ENCODE measurements at places on chromosomes 12 and 14.

GRCh38 chr12:120200364-120200800, 529 bp downstream of the RPLP0 start:
- no peak for DNase-seq

DNA sequence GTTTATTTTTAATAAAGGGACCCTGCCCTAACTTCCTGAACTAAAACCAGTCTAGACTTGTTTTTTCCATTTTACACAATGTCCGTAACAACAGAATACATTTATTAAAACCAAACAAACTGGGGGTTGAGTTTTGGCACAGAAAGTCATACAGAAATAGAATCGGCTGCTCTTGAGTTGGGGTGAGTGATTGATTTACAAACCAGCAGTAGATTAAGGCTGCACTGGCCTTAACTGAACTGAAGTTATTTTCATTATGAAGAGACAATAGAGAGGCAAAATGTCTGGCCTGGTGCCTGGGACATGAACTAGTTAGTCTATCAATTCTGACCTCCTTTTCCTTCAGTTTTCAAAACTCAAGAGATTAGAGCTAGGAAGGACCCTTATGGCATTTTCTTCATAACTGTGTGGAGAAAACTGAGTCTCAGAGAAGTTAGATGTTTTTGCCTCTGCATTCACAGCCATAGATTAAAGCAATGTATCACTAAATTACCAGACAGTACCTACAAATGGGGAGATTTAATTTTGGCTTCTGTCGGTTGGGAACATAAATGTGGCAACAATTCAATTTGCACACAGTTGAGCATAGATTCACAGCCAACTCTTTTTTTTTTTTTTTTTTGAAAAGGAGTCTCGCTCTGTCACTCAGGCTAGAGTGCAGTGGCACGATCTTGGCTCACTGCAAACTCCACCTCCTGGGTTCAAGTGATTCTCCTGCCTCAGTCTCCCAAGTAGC, 19.8 kb upstream of the MGP start:
- no peak for DNase-seq

- DNase-seq = no peak
Measured at GRCh38 chr12:90058704-90059103, 350.1 kb upstream of the ATP2B1 start.

DNA sequence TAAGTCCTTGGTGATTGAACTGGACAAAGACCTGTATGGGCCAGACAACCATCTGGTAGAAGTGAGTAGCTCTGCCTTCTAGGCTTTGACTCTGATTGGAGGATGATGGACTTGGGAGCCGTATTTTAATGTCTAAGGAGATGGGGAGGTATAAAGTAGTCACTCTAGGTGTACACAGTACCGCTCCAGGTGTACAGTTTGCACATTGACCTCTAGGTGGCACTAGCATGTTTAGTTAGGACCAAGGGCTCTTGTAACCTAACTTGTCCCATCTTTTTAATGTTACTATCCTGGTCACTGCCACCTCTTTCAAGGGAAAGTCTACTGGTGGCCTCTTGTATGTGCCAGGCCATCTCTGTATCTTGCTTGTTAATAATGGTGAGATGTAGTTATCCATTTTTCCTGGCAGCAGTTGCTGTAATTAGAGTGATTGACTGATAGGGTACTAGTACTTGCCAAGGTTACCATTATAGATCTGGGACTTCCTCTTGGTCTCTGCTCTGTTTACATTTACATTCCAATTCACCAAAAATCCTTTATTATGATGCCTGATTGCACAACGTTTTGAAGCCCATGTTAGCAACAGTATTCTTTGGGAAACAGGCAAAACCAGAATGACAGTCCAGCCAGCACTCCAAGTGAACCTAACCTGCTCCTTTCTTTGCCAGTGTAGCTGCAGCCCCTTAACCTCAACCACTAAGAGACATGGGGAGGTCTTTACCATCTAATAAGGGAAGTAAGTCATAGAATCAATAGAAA, 3.6 kb downstream of the SMARCD1 start:
- peak; percentile 69 for DNase-seq

GRCh38 chr12:122350141-122350848, 72.2 kb downstream of the CLIP1 start:
- no peak for DNase-seq

- DNase-seq = peak; percentile 20
Measured at GRCh38 chr12:64010069-64010686, 165.7 kb downstream of the SRGAP1 start.

- no peak for DNase-seq
Measured at GRCh38 chr12:61991661-61992060, 268.5 kb upstream of the USP15 start.

DNA sequence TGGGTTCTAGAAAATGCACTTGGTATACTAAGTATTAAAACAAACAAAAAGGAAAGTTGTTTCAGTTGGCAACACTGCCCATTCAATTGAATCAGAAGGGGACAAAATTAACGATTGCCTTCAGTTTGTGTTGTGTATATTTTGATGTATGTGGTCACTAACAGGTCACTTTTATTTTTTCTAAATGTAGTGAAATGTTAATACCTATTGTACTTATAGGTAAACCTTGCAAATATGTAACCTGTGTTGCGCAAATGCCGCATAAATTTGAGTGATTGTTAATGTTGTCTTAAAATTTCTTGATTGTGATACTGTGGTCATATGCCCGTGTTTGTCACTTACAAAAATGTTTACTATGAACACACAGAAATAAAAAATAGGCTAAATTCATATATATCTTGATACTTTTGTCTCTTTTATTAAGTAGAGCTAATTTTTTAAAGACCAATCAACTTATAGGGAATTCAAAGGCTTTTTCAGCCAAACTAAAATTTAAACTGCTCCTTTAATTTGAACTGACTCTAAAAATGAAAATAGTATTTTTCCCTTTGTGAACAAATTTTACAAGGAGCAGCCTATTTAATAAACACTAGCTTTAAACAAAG, 2.8 kb downstream of the FOXG1 start:
- no peak for DNase-seq

- no peak for DNase-seq
Measured at GRCh38 chr12:18120899-18121298, 30.9 kb upstream of the RERGL start.

DNA sequence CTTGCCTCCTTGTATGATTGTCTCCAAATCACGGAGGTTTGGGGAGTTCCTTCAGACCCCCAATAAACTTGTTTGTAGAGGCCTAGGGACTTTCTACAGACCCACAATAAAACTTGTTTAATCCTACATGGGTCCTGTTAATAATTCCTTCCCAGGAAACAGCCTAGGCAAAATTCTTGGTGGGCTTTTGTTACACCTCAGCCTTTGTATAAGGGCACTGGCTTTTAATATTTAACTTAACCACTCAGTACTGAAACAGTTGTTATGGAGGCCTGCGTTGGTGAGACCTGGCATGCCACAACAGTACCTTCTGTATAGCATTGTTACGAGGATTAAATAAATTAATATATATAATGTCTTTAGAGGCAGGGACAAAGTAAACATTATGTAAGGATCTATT, 32.7 kb upstream of the FAR2 start:
- no peak for DNase-seq

DNA sequence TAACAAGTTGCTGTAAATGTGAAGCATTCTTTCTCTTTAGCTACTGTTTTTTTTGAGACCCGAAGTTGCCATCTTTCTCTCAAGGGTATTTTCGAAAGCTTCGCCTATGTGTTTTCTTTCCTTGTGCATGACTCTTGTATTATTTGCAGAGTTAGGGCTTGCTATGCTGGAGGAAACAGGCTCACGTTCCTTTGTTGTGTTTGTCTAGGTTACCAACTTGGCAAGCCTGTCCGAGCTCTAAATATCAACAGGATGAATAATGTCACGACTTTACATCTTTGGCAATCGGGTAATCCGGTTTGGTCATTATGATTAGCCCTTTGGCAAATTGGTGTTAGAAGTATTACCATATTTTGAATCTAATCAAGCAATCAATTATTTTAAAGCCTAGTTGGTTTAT, 15.9 kb upstream of the ATP6V0A2 start:
- no peak for DNase-seq

GRCh38 chr14:33986804-33987203, 35.9 kb upstream of the EGLN3 start:
- DNase-seq = peak; percentile 16

- DNase-seq = no peak
Measured at GRCh38 chr12:115922952-115923564, 354.4 kb downstream of the MED13L start.

GRCh38 chr12:67921286-67921685, 68.0 kb upstream of the IFNG-AS1 start:
- DNase-seq = no peak

- no peak for DNase-seq
Measured at GRCh38 chr14:90556012-90556477, 159.2 kb downstream of the CALM1 start.

GRCh38 chr12:3958534-3958933, 85.3 kb upstream of the PARP11 start:
- DNase-seq = no peak

GRCh38 chr12:80175307-80175930, 76.1 kb downstream of the OTOGL start:
- DNase-seq = no peak

DNA sequence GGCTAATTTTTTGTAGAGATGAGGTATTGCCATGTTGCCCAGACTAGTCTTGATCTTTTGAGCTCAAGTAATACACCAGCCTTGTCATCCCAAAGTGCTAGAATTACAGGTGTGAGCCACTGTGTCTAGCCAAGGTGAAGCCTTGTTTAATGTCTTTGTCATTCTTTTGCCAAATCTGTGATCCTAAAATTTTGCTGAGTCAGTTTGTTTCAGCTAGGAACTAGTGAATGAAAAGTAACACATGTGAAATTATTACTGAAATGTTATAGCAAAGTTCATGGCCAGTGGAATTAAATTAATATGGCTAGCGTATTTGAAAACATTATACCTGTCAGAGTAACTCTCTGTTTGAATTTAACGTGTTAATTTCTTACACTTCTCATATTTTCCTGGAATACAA, 26.5 kb upstream of the EPS8 start:
- DNase-seq = no peak

GRCh38 chr14:100488057-100488456, 99.2 kb downstream of the BEGAIN start:
- no peak for DNase-seq

- no peak for DNase-seq
Measured at GRCh38 chr12:91505006-91505405, 322.4 kb upstream of the DCN start.

DNA sequence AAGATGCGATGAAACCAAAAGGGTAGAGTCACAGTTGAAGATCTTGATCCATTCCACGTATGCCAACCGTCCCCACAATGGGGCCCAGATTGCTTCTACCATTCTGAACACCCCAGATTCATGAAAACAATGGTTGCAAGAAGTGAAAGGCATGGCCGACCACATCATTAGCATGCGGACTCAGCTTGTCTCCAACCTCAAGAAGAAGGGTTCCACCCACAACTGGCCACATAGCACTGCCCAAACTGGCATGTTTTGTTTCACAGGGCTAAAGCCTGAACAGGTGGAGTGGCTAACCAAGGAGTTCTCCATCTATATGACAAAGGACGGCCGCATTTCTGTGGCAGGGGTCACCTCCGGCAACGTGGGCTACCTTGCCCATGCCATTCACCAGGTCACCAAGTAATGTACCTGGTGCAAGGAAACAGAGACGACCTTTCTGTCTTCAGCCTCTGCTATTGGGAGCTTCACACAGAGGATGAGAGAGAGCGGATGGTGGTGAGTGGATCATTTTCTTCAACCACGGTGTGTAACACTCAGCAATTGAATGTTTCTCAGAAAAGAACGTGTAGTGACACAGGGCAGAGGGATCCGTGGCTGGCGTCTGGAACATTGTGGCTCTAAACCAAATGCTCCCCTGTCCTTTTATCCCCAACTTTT, 26.8 kb upstream of the CLEC2D start:
- DNase-seq = no peak

DNA sequence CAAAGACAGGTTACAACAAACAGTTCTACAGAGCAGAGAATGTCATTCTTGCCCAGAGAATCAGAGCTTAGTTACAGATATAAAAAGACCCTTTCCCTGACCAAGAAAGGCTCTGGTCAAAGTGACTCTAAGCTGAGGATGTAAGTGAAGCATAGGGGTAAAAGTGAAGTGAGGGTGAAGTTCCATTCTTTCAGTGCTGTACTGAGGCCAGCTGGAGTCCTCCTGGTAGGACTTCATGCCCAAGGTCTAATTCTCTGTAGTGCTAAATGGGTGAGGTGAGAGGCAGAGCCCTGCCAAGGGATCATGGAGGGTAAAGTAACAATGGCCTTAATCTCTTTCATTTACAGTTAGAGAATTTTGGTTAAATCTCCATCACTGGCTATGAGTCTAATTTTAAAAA, 38.5 kb downstream of the DUSP16 start:
- no peak for DNase-seq

- no peak for DNase-seq
Measured at GRCh38 chr14:49451938-49452337, 134.2 kb downstream of the RPS29 start.

GRCh38 chr12:66674495-66675122, 4.3 kb downstream of the GRIP1 start:
- no peak for DNase-seq

DNA sequence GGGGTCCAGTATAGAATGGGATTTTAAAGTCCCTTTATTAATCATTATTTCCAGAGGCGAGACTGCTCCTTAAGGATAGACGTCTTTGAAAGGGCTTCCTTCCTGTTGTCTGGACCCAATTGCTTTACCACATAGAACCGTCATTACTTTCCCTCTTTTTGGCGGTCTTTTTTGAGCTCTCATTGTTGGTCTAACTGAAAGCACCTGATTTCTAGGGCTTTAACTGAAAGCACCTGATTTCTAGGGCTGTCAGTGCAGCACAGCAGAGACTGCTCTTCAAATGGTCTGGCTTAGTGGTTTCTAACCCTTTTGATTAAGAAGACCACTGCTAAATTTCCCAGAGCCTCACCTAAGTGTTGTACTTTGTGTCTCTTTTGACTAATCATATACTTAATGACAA, 95.8 kb downstream of the PRKCH start:
- DNase-seq = no peak

All from NCI-H460 (cell line).